ENCODE measurements at places on chromosomes 2 and 18.

DNA sequence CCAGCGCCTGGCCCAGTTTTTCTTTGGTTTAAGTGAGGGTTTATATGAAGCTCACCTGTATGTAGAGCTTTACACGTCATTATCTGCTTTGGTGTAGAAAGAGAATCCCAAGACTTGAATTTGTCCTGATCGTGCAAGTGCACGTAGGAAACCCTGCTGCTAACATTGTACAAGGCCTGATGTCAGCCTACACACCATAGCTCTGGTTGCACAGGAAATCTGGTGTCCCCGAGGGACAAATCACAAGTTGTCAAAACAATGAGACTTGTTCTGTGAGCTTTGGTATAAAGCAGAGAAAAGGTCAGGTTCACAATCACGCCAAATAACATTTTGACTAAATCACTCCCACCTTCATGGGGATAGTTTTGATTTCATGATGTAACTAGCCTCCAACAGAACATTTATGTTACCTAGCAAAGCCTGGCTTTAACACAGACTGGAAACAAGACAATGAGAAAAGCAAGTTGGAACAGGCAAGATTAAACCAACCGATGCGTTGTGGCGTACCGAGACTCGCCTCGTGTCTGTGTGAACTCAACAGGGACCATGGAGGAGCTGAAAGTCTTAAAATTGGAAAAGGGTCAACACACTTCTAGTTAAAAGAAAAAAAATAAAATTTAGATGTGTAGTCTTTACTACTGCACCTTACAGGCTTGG, 41.4 kb downstream of the ZAP70 start:
- DNase-seq: no peak

GRCh38 chr2:47300609-47301276, 102.2 kb upstream of the MSH2 start:
- no peak for DNase-seq

DNA sequence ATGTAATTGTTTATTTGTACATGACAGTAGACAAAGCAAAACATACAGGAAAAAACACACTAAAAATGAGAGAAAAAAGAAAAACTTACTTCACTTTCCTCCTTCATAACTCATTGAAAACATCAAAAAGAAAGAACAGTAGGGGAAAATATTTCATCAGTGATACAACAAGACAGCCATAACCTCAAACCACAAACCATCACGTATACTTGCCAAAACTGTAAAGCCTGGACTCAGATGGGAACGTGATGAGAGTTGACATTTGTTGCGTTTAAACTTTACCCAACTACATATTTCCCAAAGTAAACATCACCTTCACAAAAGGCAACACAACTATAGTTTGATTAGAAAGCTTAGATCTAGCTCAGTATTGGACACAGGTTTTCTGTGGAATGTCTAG, 278.2 kb upstream of the COL3A1 start:
- no peak for DNase-seq

DNA sequence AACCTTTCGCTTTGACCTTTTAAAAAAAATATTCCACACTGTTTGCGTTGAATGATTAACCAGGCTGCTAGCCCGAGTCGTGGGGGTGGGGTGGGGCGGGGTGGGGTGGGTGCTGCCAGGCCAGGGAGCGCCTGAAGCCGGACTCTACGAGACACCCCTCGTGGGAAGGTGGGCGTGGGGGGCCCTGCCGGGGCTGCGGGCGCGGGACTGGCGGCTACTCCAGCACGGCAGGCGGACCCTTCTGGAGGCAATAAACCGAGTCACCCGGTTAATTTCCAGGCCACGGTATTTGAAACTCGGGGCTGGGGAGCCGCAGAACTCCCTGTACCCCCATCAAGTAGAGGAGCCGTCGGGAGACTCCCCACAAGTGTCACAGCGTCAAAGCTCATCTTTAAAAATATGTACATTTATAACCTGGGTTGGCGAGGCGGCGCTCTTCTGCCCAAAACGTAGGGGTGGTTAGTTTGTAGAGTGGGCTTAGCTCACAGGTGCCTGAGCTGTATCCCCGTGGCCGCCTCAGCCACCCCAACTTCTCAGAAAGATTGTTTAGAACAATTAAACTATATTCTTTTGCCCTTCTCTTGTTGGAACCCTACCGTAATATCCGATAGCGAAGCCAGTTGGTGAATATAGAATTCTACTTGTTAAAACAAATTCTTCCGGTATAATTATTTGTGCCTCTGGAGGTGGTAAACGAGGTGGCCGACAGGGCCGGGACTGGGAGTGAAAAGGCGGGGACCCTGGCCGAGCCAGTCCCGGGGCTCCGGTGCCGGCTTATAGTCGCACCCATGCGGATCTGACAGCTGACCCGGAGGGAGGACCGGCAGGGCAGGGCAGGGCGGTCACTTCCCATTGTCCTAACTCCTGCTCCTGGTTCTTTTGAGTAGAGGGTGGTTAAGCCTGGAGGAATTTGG, 1.4 kb downstream of the B3GNT2 start:
- peak; percentile 18 for DNase-seq

GRCh38 chr18:11955239-11956029, 25.9 kb upstream of the IMPA2 start:
- DNase-seq: no peak

DNA sequence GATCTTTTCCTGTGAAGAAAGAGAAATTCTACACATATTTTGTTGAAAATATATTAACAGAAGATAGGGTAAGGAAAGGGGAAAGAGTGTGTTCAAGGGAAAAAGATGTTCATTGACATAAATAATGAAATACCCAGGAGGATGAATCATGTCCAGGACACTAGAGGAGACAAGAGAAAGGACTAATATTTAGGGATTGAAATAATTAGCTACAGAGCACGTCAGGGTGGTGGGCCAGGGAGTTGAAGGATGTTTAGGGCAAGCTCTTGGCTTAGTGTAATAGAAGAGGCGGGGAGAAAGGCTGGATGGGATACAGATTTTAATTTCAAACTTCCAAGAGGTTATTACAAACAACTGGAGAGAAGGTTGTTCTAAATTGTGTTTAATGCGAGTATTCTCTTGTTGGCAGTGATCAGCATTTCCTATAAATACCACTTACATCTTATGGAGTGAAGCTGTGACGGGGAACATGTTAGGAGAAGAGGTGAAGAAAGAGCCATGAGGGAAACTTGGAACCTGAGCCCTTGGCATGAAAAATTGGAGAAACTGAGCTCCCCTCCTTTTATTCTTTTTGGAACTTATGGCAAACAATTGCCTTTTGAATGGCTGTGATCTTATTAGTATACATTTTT, 36.6 kb upstream of the CETN1 start:
- DNase-seq: no peak

DNA sequence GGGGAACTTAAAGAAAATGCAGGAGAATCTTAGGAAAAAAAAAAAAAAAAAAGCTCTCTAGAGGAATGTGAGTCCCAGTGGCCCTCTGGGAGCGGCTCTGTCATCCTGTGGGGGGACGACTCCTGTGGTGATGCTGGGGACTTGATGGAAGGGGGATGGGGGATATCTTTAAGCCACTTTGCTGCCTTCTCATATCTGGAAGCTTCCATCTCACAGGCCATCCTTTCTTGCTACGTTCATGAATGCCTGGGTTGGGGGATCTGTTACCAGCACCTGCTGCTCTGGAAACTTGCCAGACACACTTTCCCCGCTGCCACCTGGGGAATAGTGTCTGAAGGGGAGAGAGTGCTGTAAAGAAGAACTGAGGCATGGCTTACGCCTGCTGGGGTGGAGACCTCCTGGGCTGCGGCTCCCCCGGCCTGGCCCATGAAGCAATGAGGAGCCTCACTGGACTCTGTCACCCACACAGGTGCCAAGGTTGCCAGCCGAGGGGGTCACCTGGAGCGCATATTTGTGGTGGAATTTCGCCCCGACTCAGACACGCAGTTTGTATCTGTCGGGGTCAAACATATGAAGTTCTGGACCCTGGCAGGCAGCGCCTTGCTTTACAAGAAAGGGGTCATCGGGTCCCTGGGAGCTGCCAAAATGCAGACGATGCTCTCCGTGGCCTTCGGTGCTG, 92.8 kb downstream of the RTN4 start:
- DNase-seq: no peak

GRCh38 chr2:24453379-24454073, 37.5 kb upstream of the NCOA1 start:
- no peak for DNase-seq

DNA sequence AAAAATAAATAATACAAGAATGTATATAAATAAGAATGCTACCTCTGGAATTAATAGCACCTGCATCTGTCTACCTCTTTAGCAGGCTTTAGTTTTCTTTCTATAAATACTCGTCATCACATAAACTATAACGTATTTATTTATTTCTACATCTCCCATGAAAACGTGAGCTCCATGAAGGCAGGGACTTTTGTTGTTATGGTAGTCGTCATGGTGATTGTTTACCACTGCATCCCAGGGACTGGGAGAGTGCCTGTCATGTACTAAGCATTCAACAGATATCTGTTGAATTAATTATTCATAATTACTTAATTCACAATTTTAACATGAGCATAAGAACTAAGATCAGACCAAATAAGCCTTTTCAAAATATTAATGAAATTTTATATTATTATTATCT, 386.6 kb downstream of the NRXN1 start:
- DNase-seq: no peak

DNA sequence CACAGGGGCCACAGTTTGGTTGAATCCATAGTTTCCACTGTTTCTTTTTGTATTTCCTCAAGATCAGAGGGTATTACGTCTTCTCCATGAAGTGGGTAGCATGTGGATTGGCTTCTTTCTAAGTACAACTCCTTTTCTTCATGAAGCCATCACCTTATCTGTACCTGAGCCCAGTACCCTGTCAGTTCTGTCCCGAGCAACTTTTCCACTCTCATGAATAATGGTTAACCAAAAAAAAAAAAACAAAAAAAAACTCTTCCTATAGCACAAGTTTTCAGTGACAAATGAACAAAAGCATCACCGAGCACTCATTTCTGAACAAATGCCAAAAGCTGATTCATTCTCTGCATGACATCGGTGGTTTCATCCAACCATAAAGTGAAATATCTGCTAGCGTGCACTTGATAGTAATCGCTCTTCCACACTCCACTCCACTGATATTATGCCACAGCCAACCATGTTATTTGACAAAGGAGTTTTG, 53.0 kb upstream of the CCDC150 start:
- DNase-seq: no peak

GRCh38 chr2:1929001-1929400, 184.7 kb upstream of the PXDN start:
- no peak for DNase-seq

DNA sequence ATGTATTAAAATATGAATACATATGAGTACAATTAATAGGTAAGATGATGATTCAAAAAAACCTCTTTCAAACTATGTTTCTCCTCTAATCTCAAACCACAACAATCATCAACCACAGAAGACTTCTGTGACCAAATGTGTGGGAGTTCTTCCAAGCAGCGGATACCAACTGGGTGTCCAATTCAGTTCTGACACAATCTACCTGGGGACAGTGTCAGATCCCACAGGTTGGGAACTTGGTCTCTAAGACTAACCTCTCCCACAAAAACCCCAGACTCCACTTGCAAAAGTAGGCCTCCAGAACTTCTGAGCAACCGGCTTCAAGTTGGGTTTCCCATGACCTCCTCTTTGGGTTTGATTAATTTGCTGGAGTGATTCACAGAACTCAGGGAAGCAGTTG, 26.9 kb downstream of the FASTKD1 start:
- DNase-seq: no peak

- DNase-seq: no peak
These were observed 87.9 kb downstream of the ICOS start for GRCh38 chr2:204024503-204024902.

DNA sequence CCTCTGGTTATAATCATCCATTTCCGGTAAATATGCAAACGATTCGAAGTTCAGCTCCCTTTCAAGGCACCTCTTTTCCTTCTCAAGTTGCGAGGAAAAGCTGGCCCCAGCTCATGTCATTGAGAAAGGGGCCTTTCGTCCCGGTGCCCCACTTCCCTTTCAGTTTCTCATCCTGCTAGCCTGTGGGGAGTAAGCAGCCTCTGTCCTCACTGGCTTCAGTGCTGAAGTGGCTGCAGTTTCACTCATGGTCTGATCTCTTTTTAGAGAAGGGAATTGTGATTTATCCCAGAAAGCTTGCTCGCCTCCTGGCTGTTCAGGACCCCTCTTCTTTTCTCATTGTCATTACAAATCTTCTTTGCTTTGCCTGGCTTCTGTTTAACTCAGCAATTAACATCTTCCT, 207.5 kb downstream of the NR4A2 start:
- DNase-seq: no peak

DNA sequence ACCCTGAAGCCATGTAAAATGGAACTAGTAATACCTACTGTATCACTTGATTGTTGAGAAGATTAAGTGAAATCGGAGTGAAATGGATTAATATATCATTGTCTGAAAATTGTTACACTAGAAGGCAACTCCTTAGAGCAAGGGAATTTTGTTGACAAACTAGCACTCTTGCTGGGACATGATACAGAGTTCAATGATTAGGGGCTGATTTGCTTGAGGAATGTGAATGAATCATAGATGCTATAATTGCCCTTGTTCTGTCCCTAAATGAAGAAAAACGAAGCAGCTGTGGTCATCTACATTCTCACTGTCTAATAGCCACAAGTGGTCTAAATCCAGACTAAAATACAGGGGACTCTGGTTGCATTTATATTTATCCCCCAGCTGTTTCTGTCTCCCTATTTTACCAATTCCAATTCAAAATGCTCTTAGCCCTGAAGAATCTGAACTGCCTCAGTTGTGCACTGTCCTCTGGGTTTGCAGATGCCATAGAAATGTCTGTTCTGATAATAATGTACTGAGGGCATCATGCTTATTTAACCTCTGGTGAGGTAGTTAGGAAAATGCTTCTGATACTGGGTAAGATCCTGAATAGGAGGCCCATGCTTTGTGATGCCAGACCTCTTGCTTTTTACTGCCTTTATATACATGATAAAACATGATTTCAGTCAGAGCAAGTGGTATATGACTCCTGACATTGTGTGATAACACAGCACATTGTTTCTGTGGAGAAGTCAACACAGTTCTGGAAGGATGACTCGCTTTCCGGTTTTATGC, 382.1 kb downstream of the NRXN1 start:
- DNase-seq: no peak

DNA sequence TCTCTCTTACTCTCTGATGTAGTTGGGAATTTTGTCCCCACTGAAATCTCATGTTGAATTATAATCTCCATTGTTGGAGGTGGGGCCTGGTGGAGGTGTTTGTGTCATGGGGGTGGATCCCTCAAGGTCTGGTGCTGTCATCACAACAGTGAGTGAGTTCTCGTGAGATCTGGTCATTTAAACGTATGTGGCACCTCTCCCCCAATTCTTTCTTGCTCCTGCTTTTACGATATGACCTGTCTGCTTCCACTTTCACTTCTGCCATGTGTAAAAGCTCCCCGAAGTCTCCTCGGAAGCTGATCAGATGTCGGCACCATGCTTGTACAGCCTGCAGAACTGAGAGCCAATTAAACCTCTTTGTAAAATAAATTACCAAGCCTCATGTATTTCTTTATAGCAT, 337.8 kb upstream of the CDH2 start:
- DNase-seq: no peak

Data from T follicular helper cell (primary cell).